ENCODE measurements at places on chromosomes 11 and 22.
A peak's percentile ranks its signal among the peaks of the same experiment; 100 is the strongest.

GRCh38 chr22:24976442-24977218 is 24.1 kb downstream of the KIAA1671 start:
- no peak for DNase-seq

DNA sequence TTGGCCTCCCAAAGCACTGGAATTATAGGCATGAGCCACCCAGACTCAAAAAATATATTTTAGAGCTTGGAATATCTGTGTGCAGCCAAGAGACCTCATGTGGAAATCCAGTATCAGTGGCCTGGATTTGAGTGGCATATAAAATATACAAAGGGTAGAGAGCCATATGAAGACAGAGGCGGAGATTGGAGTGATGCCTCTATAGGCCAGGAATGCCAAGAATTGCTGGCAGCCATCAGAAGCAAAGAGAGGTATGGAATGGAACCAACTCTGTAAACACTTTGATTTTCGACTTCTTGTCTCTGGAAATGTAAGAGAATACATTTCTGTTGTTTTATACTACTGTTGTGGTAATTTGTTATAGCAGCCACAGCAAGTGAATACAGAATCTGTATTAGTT is 123.0 kb downstream of the PLEKHA7 start:
- DNase-seq: no peak

- DNase-seq: no peak
Measured at GRCh38 chr11:86247608-86248007, 3.1 kb downstream of the EED start.

DNA sequence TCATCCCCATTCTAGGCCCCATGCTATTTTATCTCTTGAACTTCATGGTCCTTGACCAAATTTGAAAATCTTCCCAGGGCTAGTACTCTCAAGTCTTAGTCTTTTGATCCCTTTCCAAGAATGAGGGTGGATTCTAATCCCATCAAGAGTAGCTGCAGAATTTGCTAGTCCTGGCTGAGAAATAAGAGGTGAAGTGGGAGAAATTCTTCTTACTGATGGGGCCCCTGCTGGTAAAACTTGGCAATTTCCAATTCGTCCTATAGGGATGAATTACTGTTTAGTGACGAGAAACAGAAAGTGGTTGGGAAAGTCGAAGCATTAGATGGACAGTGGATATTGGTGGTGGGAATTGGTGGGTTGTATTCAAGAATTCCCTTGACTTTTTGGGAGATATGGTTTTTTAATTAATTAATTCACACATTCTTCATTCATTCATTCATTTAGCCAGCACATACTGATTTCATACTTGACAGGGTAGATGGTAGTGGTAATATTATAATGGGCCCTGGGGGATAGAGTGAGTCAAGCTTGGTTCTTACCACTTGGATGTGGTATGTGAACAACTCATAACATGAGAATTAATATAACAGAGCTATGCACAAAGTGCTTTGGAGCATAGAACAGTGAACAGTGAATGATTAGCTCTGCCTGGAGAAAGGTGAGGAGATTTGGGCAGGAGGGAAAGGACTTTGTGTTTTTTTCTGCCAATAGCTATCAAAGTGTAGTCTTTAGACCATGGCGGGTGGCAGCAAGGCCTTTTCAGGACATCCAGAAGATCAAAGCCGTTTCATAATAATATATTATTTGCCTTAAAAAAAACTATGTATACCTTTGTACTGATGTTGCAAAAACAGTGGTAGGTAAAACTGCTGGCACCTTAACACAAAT is 103.8 kb downstream of the STIM1 start:
- no peak for DNase-seq

DNA sequence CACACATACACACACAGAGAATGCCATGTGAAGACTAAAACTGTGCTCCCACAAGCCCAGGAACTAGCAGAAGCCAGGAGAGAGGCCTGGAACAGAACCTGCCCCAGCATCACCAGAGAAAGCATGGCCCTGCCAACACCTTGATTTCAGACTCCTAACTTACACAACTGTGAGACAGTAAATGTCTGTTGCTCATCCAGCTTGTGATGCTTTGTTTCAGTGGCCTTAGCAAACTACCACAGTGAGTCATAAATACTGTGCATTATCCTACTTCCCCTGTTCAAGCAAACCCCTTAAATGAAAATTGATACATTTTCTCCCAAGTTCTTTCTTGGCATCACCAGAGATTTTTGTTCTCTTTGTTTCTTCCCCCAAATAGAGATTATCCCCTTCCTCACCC is 1539.4 kb upstream of the TENM4 start:
- DNase-seq: no peak

- DNase-seq: no peak
Measured at GRCh38 chr11:59193587-59194130, 19.1 kb downstream of the MPEG1 start.

DNA sequence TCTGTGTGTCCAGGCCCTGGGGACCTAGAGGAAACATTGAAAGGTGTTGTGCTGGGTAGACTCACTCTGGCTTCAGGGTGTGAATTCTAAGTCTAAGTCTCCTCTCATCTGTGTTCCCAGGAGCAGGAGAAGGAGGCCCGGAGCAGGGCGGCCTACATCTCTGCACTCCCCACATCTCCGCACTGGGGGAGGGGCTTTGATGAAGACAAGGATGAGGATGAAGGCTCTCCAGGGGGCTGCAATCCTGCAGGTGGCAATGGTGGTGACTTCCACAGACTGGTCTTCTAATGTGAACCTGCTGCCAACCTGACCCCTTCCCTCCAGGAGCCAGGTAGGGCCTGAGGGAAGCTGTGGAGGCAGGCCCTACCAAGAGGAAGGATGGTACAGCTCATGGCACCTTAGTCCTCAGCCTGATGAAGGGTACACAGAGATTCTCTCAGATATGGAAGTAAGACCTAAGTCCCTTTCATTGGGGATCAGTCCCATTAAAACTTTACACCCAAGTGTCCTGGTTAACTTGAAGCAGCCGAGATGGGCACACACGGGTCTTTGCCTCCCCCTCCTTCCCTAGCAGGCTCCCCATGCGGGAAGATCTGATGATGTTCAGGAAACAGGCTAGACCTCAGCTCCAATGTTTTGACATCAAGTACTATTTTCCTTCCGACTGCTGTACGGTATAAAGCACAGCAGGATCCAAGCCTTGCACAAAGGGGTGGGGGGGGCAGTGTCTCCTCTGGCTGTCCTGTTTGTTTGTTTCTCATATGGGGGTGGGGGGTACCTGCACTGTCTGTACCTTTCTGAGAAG is 25.0 kb downstream of the USP35 start:
- DNase-seq: no peak

GRCh38 chr11:45844822-45845578 is 2.3 kb upstream of the CRY2 start:
- no peak for DNase-seq

- no peak for DNase-seq
Measured at GRCh38 chr11:48129697-48130395, 86.8 kb upstream of the OR4B1 start.

DNA sequence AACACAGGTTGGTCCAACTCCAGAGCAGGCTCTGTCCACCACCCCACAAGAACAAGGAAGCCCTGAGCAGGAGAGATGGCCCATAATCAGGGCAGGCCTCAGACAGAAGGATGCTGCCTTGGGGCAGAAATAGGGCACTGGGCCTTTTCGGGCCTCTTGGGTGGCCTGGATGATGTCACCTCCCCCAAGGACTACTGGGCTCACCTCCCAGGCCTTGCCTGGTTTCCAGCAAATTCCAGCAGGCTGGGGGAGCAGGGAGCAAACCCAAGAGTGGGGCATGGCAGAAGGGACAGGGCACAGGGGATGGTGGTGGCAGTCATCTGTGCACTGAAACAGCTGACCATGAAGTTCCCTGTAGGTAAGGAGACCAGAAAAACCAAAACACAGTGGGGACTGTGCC is 5.3 kb upstream of the NAA40 start:
- no peak for DNase-seq

- peak; percentile 81 for DNase-seq
Measured at GRCh38 chr11:10490398-10491241, 35.6 kb downstream of the AMPD3 start.

- no peak for DNase-seq
Measured at GRCh38 chr22:35614404-35614803, 2.7 kb downstream of the MB start.

- DNase-seq: no peak
Measured at GRCh38 chr11:72280037-72280436, 36.1 kb upstream of the PHOX2A start.

- DNase-seq: no peak
Measured at GRCh38 chr11:118838905-118839553, 44.7 kb upstream of the CXCR5 start.

- no peak for DNase-seq
Measured at GRCh38 chr22:19548964-19549363, 24.8 kb upstream of the CLDN5 start.

GRCh38 chr22:47113853-47114415 is 351.5 kb downstream of the TBC1D22A start:
- no peak for DNase-seq

GRCh38 chr11:92384358-92384757 is 159.7 kb downstream of the FAT3 start:
- DNase-seq: no peak

- DNase-seq: no peak
Measured at GRCh38 chr11:1084561-1085439, 10.1 kb downstream of the MUC2 start.

- no peak for DNase-seq
Measured at GRCh38 chr22:20194681-20195593, 44.1 kb upstream of the CCDC188 start.

GRCh38 chr11:84800755-84801346 is 826.3 kb downstream of the DLG2 start:
- peak; percentile 12 for DNase-seq

- DNase-seq: no peak
Measured at GRCh38 chr11:69328231-69328630, 34.3 kb downstream of the MYEOV start.

DNA sequence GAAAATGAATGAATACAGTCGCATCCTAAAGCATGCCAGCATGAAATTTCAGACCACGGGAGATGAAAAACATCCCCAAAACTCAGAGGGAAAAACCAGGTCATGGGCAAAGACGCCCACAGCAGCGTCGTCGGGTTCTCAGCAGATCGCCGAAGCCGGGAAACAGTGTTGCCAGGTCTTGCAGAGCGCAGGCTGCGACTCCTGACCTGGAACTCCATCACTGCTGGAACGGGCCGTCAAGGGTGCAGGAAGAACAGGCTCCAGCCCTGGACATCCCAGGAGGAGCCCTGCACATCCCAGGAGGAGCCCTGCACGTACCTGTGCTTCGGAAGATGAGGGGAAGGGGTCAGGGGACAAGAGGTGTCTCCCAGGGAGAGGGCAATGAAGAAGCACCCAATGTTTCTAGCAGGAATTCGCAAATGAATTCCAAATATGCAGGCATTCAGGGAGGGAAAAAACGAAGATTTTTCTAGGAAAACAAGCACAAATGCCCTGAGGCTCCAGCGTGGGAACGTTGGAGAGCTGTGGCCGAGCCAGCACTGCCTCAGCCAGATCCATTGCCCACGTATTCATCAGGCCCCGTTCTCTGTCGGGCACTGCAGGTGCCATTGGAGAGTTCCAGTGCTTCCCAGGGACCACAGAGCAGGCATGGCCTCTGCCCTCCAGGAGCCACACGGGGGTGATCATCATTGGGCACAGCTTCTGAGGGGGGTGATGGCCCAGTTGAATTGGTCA is 1110.4 kb downstream of the BRD1 start:
- no peak for DNase-seq

DNA sequence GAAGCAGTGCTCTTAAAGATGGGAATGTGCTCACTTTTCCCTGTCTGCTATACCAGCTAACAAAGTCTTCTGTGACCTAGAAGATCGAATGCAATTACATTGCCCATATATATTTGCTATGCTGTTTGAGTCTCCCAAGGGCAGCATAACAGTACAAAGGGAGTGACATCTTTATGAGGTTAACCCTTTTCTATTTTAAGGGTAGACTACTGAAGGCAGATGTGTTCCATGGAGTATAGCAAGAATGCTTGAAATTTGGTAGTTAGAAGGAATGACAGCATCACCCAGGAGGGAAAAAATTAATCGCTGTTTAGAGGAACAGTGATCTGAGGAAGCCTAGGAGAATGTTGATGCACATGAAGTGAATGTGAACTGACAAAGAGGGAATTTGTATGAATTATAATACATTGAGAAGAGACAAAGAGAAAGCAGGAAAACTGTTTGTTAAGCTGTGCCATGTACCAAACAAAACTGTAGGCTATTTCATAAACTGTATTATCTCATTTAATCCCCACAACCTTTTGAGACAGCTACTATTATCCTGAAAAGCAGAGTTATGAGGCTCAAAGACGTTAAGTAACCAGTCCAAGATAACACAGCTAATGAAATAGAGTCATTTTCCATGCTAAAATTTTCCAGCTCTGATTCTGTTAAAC is 13.0 kb downstream of the MAML2 start:
- no peak for DNase-seq

DNA sequence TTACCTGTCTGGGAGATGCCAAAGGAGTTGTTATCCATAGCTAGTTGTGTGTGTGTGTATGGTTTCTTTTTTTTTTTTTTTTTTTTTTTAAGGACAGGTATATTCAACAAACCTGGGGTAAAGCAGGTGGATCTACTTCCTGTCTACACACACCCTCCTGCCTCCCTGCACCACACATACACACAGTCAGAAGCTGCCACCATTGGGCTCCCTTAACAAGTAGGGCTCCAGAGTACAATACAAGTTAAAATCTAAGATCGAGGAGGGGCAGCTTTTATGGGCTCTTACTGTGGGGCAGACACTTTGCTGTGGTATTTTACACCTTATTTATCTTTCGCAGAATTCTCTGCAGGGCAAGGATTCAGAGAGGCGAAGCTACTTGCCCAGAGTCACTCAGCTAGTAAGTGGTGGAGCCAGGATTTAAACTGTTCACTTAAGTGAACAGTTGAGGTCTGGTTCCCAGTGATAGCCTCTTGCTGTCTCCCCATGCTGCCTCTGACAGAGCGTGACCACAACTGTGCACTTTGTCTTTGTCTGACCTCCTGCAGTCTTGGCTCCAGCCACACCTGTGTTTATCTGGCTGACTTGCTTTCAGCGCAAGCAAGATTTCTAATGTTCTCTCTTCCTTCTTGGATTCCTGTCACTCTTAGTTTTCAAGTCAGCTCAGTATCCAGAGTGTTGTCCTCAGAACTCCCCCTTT is 135.0 kb downstream of the CSNK2A3 start:
- DNase-seq: no peak

DNA sequence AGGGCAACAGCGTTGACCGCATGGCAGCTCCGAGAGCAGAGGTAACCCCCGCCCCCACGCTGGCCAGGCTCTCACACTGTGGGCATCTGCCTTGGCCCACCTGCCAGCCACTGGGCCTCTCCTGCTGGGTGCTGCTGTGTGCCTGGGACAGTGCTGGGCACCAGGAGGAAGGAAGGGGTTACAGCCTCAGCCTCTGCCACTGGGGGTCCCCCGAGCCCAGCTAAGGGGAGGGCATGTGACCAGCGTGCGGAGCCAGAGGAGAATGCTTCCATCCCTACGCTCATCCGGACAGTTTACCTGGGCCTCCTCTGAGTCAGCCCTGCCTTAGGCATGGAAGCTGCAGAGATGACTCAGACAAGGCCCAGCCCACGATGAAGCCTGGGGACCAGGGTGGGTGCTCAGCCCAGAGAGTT is 10.9 kb downstream of the NCF4 start:
- DNase-seq: no peak

GRCh38 chr11:46055371-46055770 is 65.9 kb downstream of the PHF21A start:
- DNase-seq: no peak

Data from frontal cortex (tissue), 4 donors.